ENCODE measurements at places on chromosomes 13 and 19.

GRCh38 chr19:45713141-45713540 is 17.6 kb downstream of the FBXO46 start:
- DNase-seq: no peak

DNA sequence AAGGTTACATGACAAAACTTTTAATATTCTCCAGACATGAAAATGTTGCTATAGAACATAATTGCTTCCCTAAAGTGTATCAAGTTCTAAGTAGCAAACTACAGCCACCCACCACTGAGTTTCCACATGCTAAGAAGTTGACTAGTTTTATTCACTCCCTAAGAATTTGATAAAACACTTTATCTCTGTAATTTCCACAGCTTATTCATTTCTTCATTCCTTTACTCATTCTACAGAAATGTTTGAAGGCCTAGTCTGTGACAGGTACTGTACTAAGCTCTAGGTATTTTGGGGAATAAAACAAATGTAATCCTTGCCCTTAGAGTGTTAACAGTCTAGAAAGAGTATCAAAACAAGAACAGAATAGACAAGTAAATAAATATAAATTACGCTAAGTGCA is 101.8 kb upstream of the DIAPH3 start:
- DNase-seq: no peak

DNA sequence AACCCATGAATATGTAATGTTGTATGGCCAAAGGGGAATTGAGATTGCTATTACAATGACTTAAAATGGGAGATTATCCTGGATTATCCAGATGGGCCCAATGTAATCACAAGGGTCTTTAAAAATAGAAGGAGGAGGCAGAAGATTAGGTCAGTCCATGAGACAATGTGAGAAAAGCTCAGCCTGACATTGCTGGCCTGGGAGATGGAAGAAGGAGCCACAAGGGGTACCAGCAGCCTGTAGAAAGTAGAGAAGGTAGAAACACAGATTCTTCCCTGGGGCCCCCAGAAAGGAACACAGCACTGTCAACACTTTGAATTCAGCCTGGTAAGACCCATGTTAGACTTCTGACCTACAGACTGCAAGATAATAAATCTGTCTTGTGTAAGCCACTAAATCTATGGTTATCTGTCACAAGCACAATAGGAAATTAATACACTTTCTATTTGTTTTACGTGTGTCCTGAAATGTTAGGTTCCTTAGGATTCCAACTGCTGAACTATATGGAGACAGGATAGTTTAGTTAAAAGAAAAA is 132.9 kb upstream of the SERP2 start:
- DNase-seq: no peak

- no peak for DNase-seq
Measured at GRCh38 chr19:18672606-18673337, 10.7 kb upstream of the CRTC1 start.

- DNase-seq: no peak
Measured at GRCh38 chr13:26484196-26484595, 73.3 kb upstream of the WASF3 start.
